ENCODE measurements at places on chromosomes 1 and 21.

DNA sequence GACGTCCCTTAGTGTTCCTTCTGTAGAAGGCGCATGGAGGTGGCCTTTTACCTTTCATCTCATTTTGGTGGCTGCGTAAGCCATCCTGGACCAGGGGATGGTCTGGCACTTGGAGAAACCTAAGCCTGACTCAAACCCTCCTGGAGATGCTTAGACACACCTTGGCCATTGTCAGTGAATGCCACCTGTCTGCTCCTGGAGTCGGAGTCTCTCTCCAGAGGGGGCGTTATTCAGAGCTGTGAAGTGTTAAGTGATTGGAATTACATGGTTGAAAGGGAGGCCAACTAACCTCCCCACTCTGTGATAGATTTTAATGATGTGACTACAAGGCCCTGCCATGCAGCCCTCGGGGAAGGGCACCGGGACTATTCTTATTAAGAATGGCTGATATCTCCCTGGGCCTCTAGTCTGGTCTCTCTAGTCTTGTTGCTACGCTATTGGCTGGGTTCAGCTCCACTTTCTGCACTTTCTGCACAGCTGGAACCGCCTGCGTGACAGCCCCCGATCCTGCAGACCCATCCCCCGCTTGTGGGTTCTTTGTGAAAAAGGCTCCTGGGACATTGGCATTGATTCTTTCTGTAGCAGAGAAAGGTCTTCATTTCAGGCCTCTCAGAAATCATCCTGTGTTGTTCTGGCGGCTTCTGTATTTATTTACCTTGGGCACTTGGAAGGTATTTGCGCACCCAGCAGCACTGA is 4.2 kb downstream of the RASSF5 start:
- no peak for DNase-seq

- DNase-seq = no peak
Measured at GRCh38 chr1:193919827-193920226, 733.4 kb upstream of the B3GALT2 start.

GRCh38 chr1:53641481-53642214 is 97.3 kb downstream of the GLIS1 start:
- DNase-seq = no peak

GRCh38 chr1:53051676-53052075 is 10.3 kb upstream of the PODN start:
- no peak for DNase-seq

DNA sequence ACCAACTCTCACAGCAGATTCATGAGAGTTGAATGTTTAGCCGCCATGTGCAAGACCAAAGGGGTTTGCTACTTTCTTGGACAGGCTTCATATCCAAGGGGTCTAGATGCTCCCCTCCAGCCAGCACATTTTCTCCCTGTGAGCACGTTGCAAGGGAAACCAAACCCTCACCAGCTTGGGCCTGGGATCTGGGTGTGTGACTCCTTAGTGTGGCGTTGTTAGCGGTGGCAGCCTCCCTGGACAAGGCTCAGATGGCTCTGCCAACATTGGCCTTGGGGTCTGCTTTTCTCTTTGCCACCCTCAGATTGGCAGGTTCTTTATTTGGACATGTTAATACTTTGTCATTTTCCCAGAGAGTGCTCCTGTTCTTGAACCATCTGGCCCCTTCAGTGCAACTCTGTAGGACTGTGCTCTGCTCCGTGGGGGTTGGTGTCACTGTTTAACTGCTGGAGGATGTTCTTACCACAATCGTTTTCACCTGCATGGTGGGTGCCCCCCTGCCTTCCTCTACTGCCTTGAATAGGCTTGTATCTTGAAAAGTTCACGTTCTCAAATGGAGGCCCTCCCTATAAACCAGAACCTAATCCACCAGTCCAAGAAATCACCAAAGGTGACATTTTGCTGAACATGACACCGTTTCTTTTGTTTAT is 13.4 kb downstream of the ABCG1 start:
- no peak for DNase-seq

- no peak for DNase-seq
Measured at GRCh38 chr1:162905174-162906158, 44.5 kb upstream of the CCDC190 start.

DNA sequence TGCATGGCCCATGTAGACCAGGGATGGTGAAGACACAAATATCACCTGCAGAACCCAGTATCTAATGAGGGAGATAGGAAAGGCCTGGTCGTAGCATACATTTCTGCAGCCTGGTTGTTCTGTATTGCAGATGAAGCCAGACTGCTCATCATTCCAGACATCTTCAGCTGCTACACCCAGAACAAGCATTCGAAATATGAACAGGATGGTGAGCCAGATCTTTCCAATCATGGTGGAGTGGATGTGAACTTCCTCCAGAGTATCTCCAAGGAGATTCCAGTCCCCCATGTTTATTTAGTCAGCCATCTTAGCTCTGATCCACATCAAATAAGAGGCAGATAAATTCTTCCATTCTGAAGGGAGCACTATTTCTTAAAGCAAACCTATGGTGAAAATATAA is 2.7 kb upstream of the MYCBP start:
- no peak for DNase-seq

Data from hematopoietic multipotent progenitor cell treated with erythropoietin and hydrocortisone succinate and interleukin-3 and kit ligand, for 4 days (in vitro differentiated cells).